ENCODE measurements at places on chromosomes 4 and X.

DNA sequence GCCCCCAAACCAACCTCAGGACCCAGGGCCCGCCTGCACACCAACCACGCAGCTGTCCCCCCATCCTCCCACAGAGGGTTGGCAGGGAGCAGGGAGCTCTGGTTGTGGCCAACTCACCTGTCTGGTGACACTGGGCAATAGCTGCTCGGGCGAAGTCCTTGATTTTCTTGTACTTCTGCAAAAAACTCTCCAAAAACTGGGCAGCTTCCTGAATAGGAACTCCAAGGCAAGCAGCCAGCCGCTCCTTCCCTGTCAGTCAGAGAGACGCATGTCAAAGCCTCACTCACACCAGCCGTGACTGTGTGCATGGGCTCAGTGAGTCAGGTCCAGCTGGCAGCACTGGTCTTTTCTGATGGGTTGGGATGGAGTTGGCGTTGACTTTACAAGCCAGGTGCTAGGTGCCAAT, 26.4 kb downstream of the NAT8L start:
- peak; percentile 32 for DNase-seq

DNA sequence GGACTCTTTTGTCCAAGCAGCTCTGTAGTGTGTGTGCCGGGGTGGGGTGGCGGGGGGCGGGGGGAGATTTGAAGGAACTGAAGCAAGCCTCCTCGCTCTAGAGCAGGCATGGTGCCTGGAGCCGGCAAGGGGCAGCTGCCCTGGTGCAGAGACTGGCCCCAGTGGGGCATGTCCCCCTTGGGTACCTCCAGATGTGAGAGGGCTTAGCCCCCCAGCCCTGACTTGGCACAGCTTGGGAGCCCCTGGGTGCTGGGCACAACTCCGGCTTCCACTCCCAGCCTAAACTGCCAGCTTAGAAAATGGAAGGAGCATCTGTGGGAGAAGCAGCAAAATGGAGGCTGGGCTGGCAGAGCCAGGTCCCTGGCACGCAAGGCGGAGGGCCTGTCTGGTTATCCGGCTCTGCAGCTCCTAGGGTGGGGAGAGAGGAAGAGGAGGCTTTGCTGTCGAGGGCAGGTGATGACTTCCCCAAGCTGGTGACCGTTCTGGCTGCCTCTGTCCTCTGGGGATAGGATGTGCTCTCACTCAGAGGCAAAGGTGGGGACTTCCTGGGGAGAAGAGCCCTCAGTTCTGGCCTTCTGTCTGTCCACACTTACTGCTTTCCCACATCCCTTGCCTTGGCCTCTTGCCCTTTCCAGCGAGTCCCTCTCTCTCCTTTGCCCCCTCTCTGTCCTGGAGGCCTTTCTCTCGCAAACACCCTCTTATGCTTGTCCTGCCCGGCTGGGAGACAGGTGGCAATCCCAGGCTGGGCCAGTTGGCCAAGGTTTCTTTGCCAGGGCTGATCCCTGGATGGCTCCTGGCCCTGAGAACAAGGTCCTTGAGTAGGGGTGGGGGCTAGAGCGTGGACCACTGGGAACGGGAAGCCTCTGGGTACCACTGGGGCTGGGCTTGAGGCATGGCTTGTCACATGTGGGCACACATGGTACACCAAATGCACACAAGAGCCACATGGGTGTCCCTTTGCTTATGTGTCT, 2.0 kb downstream of the DLG3 start:
- no peak for DNase-seq

DNA sequence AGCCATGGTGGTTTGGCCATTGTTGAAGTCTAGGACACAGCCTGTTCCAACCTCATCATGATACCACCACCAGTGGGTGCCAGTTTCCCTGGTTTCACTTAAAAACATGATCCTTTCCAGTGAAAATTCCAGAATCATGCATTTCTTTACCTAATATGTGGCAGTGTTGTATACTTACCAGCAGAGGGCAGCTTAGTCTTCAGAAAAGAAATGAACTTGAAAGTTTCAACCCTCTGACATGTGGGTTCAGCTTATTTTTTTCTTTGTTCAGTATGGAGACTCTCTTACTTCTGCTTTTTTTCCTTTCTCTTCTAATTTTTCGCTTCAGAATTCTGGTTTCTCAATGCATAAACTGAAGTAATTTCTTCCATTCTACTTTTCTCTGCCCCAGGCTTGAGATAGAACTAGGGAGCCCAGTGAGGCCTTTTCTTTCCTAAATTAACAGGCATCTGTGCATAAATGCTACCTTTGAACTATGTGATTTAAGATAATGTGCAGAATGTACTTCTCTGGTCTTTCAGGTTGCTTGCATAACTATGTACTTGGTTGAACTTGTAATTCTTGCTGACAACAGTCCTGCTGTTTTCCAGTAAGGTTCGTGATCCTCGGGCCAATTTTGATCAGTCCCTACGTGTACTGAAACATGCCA, 10.7 kb downstream of the LIAS start:
- no peak for DNase-seq

DNA sequence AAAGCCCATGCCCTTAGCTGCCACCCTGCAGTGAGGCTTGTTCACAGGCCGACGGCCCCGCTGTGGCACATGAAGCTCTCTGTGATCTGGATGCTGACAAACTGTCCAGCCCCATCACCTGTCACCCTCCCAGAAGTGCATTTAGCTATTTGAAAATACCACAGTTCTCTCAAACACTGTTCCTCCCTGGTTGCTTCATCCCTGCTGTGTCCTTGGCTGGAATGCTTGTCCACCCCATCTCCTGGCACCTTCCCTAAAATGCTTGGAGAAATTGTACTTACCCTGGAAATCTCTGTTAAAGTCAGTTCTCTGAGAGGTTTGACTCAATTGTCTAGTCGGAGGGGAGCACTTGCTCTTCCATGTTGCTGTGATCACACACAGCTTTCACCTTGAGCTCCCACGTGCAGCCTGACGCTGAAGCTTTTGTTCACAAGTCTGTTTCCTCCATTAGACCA, 10.1 kb downstream of the SYNPO2 start:
- DNase-seq = no peak

- DNase-seq = no peak
Observed at GRCh38 chr4:8221476-8221875, 22.4 kb downstream of the SH3TC1 start.

- DNase-seq = no peak
Observed at GRCh38 chr4:581181-581580, 5.1 kb upstream of the TMEM271 start.

DNA sequence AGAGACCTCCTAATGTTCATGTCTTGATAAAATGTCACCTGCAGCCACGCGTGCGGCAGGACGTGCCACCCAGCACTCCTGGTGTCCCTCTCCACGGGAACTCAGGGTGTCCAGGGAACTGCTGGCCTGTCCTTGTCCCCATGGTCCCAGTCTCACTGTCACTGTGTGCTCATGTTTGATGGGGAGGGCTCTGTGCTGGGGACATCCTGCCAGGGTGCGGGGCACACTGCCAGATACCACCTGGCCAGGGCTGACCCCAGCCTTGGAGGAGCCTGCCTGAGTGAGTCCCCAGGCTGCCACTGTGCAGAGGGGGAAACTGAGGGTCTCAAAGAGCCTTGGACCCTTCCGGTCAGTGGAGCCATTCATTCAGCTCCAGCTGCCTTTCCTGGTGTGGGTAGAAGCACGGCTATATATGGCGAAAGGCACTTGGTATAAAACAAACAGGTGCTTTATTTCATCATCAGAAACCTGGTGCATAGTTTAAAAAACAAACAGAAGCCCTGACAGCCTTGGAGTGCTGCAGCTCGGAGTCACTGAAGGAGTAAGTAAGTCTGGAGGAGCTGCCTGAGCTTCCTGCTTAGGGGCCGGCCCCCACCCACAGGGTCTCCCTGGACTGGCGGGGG, 33.0 kb downstream of the NOP14 start:
- DNase-seq = no peak

- DNase-seq = no peak
Observed at GRCh38 chrX:101347859-101348451, 587 bp downstream of the TIMM8A start.

GRCh38 chr4:76886848-76887441, 11.0 kb downstream of the SOWAHB start:
- no peak for DNase-seq

GRCh38 chrX:74119016-74119910, 184.7 kb upstream of the ZCCHC13 start:
- DNase-seq = no peak

DNA sequence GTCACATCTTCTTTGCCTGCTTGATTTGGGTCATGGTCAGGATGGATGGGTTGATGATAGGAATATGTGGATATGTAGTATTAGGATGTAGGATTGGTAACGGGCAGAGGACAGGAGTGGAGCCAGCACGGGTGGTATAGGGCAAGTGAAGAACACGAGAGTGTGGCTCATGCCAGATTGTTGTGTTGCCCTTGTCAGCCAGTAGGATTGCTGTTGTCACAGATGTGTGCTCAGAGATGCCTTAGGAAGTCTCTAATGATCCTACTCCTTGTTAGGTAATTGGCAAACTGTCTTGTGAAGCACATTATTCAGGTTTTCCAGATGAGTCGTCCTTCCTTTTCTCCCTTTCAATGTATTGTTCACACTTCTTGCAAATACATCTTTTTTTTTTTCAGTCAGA, 5.5 kb downstream of the ATP10D start:
- DNase-seq = no peak

- DNase-seq = no peak
Observed at GRCh38 chr4:128590773-128591172, 218.7 kb upstream of the JADE1 start.

DNA sequence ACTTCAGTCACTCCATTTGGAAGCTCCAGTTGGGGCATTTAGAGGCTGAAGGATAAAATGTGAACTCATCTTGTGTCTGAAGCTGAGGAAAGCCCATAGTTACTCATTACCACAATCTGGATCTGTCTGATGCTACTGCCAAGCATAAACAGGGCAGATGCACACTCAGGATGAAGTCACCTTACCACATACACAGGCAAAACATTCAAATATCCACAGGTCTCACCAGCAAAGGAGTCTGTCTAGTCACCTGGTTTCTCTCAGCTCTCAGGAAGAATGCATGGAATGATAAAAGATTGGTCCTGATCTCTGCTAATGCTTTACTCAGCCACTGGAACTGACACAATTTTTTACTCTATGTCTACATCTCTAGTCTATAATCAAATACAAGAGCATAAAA, 13.0 kb upstream of the ODAPH start:
- DNase-seq = no peak

DNA sequence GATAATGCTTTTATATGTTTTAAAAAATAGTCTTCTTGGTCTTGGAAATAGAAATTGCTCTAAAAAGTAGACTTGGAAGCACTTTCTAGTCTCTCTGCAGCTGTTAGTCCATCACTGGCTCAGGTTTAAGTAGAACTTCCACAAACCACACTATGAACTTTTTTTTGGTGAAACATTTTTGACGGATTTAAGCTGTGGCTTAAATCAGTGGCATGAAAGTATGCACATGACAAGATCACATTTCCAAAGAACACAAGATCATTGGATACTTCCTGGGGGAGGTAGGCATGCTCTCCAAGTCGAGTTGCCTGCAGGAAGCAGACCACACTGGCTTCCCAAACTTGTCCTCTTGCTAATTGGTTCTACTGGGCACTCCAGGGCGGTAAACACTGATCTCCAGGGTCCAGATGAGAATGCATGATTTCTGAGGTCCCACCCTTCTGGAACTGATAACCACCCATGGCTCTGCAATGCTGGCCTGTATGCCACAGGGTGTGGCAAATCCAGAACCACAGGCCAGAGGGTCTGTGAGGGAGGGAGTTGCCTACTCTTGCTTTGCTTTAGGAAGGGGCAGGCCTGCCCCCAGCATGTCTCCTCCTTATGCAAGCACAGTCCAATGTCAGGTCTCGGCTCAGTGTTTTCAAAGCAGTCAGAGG, 331.9 kb upstream of the SFRP2 start:
- no peak for DNase-seq

DNA sequence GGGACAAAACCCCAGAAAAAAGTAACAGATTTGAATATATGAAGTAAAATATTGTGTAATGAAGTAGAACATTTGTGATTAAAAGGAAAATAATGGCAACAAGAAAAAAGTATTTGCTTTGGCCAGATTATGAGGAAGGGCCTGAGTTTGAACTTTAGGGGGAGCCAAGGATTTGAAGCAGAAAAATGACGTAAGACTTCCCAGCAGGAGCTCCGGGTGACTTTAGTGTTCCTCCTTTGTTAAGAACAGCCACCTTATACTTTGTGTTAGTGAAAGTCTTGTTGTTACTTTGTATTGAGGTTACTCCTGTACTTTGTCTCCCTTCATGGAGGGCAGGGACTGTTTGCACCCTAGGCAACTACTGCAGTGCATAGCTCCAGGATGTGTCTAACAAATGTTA, 41.1 kb downstream of the DCUN1D4 start:
- DNase-seq = no peak

DNA sequence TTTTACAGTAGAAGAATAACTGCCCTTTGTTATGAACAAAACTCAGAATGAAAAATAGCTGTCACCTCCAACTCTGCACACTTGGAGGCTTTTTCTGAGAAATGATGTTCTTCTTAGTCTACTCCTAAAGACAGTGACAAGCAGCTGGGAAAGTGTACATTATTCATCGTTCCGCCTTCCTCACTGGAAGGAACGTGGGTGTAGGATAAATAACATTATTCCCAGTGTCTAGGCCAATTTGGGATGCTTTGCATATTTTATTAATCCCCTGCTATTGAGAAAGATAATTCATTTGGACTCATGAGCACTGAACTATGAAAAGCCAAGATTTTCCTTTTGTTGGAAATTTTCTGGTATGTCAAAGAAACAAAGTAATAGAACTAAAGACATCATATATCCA, 87.8 kb downstream of the VCX2 start:
- no peak for DNase-seq

DNA sequence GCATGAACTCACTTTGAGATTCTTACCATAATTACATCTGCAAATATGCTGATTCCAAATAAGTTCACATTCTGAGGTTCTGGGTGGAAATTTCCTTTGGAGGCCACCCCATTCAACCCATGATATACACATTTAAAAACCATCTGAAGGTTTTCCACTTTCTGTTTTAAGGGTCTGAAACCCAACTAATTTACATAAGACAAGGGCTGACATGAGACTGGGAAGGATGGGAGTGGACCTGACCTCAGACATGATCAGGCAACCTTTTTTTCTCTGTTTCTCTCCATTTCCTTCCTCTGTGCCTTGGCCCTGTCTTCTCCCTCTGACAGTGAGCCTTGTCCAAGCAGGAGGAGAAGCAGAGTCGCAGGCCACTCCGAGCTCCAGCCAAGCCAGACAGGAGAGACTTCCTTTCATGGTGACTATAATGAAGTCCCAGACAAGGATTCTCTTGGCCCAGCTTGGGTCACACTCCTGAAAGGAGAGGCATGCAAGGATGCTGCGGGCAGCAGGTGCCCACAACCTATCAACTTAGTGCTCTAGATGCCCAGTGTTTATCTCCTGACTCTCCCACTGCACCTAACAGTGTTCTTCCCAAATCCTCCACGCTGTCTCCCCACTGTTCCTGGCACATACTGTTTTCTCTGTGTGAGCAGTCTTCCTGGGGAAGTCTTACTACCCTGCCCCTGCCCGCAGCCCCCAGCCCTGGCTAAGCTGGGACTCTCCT, 39.9 kb downstream of the MSX1 start:
- DNase-seq = no peak

All from activated CD8-positive, alpha-beta memory T cell treated with anti-CD3 and anti-CD28 coated beads, Interleukin-2, amount 10 ng/mL, durations not matched to agents 7 days and 5 days (primary cell).